ENCODE measurements at places on chromosomes 12 and 14.

GRCh38 chr14:96554315-96554910 is 52.2 kb downstream of the PAPOLA start:
- DNase-seq = no peak

- DNase-seq = no peak
Measured at GRCh38 chr12:95497031-95497430, 23.1 kb downstream of the METAP2 start.

- DNase-seq = no peak
Measured at GRCh38 chr14:99123208-99123870, 148.7 kb downstream of the BCL11B start.

GRCh38 chr12:508795-509194 is 49.1 kb downstream of the B4GALNT3 start:
- no peak for DNase-seq

GRCh38 chr14:50997712-50998111 is 53.4 kb upstream of the PYGL start:
- no peak for DNase-seq

DNA sequence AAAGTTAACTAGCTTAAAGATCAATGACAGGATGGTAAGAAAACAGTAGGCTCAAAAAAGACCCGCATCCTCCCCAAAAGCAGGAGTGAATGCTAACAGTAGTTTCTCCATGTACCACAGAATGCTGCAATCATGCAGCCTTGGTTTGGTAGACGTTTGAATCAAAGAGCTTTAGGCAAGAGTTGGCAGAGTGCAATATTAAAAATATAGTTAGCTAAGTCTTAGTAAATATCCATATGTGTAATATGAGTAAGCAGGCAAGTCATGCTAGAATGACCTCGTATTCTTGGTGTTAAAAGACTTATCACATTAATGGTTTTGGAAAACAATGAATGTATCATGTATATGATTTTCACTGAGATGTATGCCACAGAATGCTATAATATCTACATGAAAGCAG is 18.8 kb upstream of the KLRF1 start:
- no peak for DNase-seq

DNA sequence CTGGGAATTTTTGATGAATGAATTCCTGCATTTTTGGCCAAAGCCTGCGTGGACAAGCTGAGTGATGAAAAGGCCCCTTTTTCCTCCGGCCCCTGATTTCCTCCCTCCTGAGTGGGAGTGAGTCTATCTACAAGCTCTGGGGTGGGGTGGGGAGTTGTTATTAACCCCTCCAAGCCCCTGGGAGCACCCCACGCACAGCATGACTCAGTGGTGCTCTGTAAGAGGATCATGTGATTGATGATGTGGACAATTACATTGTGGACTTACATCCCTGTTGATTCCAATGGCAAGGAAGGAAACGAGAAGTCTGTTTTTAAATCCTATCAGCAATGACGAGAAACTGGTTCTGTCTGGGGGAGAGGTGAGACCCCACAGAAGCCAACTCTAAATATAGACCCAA is 5.1 kb upstream of the DLK1 start:
- no peak for DNase-seq

DNA sequence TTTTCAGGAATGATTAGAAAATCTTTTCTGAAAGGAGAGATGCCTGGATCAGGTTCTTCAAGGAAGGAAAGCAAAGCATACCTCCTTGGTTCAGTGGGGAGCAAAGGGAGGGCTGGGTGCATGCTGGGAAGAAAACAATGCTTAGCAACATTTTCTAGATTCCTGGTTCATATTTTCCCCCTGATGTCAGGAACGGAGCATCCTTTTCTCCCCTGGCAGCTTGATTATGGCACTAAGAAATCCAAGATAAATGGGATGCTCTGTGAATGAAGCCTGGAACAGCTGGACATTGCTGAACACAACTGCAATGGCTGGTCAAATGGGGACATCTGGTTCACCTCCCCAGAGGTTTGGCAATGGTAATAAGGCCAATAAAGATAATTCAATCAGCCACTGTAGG is 50.9 kb downstream of the KCNA5 start:
- no peak for DNase-seq

- no peak for DNase-seq
Measured at GRCh38 chr14:101979666-101980065, 15.3 kb downstream of the DYNC1H1 start.

DNA sequence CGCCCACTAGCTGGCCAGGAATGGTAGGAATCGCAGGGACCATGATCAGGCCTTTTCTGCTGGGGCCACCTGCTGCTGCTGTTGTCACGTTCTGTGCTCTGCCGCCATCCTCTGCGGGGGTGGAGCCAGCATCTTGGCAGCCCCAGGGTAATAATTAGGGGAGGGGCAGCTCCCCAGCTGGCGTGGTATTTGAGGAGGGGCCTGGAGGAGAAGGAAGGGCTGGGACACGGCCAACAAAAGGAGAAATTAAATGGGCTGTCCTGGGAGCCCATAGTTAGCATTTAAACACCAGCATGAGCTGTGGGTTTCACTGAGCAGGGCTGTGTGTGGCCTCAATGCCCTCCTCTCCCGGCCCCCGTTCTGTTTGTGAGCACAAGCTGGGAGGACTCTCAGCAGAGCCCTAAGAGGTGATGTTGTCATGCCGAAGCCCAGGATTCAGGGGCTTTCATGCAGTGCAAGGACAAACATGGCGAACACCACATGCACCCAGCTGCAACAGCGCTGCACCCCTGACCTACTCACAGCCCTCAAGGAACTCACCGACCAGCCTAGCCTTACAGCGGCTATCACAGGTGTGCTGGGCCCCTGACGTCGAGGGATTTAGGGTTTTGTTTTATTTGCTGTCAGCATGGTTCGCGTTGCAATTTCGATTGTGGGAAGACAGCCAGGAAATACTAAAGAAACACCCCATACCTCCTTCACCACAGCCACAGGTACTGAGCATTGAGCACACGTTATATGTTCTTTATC is 324.3 kb downstream of the CACNA1C start:
- DNase-seq = no peak

DNA sequence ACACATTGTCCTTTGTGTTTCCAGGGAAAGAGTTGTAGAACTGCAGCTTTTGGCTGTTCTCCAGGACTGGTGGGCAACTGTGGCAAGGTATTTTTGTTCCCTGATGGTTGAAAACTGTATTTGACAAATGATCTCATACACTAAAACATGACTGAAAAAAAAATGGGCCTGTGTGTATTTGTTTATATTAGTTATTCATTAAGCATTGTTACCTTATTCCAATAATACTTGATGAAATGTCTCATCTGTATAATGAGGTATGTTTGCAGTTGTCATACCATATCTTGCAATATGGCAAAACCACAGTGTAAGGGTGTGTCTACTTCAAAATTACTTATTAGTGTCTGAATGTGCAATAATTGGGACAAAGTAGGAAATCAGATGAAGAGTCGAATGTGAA is 479.4 kb upstream of the NOVA1 start:
- no peak for DNase-seq

DNA sequence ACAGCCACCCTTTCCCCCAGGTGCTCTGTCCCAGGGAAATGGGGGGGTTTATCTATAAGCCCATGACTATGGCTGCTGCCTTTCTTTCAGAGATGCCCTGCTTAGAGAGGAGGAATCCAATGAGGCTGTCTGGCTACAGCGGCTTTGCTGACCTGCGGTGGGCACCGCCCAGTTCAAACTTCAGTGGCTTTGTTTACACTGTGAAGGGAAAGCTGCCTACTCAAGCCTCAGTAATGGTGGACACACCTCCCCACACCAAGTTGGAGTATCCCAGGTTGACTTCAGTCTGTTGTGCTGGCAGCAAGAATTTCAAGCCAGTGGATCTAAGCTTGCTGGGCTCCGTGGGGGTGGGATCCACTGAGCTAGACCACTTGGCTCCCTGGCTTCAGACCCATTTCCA is 869.2 kb downstream of the SLC6A15 start:
- DNase-seq = no peak

GRCh38 chr12:42445891-42446290 is 119.9 kb downstream of the PPHLN1 start:
- DNase-seq = no peak

GRCh38 chr12:45483571-45483970 is 245.9 kb upstream of the ARID2 start:
- DNase-seq = no peak

DNA sequence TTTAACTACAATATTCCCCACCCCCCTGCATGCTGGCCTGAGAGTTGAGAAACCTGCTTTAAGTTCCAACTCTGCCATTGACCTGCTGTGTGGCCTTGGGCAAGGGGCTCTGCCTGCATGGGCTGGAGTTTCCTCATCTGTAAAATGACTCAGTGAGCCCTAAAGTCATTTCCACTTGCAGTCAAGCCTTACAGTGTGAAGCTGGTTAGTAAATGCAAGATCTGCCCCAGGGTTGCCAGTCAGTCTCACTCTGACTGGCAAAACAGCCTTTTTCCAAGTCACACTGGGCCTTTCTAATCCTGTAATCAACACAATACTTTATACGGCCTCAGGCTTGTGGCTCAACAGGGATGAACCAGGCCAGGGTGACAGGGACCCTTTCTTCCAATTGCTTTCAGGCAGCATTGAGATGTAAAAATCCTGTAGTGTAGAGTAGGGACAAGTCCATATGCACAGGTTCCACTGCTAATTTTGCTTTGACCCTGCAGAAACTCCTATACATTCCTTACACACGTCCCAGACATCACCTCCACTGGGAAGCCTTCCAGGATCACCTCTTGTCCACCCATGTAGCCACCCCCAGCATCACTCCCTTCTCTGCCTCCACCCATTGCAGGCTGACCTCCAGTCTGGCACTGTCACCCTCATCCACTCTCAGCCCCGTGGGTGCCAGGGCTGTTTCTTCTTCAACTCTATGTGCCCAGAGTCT is 42.6 kb upstream of the PRIMA1 start:
- no peak for DNase-seq

DNA sequence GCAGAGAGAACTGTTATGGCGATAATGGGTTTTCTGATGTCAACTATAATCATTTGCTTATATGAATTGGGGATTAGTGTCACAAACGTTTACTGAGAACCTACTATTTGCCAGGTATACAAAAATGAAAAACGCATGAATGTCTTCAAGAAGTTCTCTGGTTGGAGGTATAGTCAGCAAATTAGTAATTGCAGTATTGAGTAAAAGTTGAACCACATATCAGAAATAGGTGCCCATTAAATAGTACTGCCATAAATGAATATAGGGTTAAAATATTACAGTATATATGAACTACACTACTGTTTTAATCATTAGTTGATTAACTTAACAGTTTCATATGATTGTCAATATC is 60.0 kb downstream of the PTPRB start:
- no peak for DNase-seq

Data from activated CD4-positive, alpha-beta T cell treated with anti-CD3 and anti-CD28 coated beads, Interleukin-2, amount 50 U/mL, for 48 hours (primary cell).